Left forelimb (tissue), 1 donor: ENCODE measurements at places on chromosomes 3 and 15.

DNA sequence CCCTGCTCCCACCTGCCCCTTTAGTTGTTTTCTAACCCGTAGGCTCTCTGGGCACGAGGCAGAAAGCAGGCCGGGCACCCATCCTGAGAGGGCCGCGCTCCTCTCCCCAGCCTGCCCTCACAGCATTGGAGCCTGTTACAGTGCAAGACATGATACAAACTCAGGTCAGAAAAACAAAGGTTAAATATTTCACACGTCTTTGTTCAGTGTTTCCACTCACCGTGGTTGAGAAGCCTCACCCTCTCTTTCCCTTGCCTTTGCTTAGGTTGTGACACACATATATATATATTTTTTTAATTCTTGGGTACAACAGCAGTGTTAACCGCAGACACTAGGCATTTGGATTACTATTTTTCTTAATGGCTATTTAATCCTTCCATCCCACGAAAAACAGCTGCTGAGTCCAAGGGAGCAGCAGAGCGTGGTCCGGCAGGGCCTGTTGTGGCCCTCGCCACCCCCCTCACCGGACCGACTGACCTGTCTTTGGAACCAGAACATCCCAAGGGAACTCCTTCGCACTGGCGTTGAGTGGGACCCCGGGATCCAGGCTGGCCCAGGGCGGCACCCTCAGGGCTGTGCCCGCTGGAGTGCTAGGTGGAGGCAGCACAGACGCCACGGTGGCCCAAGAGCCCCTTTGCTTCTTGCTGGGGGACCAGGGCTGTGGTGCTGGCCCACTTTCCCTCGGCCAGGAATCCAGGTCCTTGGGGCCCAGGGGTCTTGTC, 48.5 kb downstream of the PGPEP1L start:
- no peak for DNase-seq

DNA sequence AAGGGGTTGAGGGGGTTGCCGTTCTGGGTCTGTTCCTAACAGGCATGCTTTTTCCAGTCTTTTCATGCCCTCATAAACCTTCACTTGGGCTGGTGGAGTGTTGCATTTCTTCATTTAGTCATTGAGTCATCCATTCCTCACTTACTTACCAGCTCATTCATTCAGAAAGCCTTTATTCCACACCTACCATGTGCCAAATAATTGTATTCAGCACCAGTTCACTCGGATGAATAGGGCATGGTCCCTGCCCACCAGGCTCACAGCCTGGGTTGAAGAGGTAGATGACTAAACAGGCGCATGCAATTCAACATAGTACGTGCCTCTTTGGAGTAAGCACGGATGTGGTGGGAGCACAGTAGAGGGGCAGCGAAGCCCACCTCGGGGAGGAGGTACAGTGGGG, 35.1 kb upstream of the THSD4 start:
- DNase-seq = no peak

GRCh38 chr3:183711516-183711915, 13.9 kb downstream of the YEATS2 start:
- no peak for DNase-seq

- no peak for DNase-seq
Observed at GRCh38 chr3:52827441-52827840, 3.0 kb downstream of the ITIH4 start.

- DNase-seq = no peak
Observed at GRCh38 chr3:73509816-73510215, 114.9 kb downstream of the PDZRN3 start.

DNA sequence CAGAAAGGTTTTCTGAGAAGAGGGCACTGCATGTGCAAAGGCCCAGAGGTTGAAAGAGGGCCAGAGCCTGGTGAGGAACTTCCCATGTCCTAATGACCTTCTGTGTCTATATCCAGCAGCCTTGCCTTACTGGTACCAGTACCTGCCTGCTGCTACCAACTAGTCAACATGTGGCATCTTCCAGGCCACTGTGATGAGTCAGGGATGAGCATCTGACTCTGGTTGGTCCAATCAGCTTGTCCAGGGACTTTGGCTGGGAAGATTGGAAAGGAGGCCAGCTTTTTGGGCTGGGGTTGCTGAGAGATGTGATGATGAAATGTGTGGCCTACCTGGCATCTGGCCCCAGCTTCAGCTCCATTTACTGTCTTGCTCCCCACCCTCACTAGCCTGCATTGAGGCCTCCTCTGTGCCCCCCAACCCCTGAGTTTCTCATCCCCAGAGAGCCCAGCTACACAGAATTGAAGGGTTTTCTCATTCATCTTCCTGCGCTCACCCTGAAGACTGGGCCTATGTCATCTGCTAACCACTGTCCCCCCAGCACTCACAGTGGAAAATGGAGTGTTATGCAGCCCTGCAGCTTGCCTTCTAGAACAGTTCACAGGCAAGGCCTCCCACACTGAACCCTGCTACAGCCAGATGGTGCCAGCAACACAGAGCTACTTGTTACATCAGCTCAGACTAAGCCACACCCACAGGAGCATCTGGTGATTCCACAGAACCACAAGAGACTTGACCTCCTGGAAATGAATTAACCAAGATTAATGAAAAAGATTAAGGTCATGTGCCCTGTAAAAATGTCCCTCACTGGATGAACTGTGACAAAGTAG, 1.3 kb upstream of the TWF2 start:
- DNase-seq = peak; percentile 38

DNA sequence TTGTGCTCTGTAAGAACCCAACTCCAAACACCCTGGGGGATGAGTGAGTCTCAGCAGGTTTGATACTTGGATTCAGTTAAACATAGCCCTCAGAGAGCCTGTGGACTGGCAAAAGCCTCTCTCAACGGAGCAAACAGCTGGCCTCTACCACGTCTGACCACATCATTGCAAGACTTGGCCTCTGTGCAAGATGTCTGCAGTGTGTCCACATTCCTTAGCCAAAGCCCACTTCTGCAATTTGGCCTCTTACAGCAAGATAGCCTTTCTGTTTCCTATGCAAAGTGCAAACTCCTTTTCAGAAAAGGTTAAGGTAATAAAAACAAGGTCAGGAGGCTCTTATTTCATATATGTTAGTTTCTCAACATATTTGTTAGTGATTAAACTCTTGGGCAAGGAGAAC, 27.9 kb downstream of the FBN1 start:
- DNase-seq = no peak

- DNase-seq = no peak
Observed at GRCh38 chr3:140292684-140293083, 357.7 kb downstream of the CLSTN2 start.

- no peak for DNase-seq
Observed at GRCh38 chr3:99925584-99926230, 108.0 kb downstream of the CMSS1 start.
